Ureter (tissue), 1 donor: ENCODE measurements at places on chromosomes 6 and 20. TPM values are rescaled to one million over a fixed set of nuclear protein-coding genes. Genes with fewer than 3 reads are reported as not detected.

The IL20RA gene
- total RNA-seq: 39.5 TPM

The ZBTB2 gene
- total RNA-seq: 16.6 TPM

The CAP2 gene
- 20.7 TPM for total RNA-seq

The ACTL10 gene
- total RNA-seq: 3.6 TPM

The CALHM6 gene
- total RNA-seq: 2.2 TPM

GRCh38 chr20:38432292-38432691 is 2.8 kb downstream of the SNHG17 start:
- DNase-seq: no peak

DNA sequence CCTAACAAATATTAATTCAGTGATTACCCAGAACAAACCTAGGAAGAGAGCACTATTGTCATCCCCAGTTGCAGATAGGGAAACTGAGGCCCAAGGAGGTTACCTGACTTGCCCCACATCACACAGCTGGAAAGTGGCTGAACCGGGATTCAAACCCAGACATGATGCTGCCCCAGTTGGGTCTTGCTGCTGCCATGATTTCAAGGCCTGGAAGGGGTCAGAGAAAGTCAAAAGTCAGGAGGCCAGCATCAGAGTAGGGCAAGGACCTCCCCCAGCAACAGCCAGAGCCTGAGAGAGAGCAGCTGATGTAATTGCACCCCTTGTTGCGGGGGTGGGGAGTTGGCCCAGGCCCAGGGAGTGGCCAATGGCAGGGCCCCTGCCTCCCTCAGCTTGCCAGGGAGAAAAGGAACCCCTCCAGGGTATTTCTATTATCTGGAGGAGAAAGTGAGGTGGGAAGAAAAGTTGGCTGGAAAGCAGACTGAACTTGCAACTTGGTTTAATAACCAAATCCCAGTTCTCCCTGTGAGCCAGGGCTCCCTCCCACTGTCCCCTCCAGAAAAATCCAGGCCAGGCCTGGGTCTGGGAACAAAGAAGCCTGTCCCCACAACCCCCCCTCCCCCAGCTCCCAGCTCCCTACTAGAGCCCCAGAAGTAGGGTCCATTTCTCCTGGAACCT is 83.6 kb downstream of the MRPL14 start:
- no peak for DNase-seq

GRCh38 chr6:89680150-89680549 is 41.6 kb upstream of the LYRM2 start:
- no peak for DNase-seq

GRCh38 chr6:107585815-107586435 is 96.0 kb downstream of the SOBP start:
- DNase-seq: no peak

DNA sequence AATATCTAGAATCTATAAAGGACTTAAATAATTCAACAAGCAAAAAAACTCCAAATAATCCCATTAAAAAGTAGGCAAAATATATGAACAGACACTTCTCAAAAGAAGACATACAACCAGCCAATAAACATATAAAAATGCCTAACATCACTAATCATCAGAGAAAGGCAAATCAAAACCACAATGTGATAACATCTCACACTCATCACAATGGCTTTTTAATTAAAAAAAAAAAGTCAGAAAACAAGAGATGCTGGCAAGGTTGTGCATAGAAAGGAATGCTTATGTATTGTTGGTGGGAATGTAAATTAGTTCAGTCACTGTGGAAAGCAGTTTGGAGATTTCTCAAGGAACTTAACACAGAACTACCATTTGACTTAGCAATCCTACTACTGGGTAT is 979.6 kb upstream of the MAP3K7 start:
- no peak for DNase-seq

DNA sequence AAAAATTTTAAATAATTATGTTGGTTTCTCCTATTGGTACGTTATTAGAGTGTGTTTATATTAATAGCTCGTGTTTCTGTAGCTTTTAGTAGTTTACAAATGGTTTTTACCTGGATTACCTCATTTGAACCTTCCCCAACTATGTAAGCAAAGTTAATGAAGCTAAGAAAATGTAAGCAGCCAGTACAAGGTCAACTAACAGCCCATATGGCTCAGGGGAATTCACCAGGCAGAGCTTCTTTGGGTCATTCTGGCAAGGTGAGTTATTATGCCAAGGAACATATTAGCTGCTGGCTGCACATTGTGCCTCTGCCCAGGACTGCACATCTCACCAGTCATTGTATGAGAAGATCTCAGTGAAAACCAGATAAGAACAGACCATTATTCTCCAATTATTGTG is 27.0 kb upstream of the MARCKS start:
- DNase-seq: no peak
